Frontal cortex (tissue), 4 donors: ENCODE measurements at places on chromosomes 4 and X. TPM values are rescaled to one million over a fixed set of nuclear protein-coding genes. Genes with fewer than 3 reads are reported as not detected.

FAM47A gene
- not detected for total RNA-seq

GRCh38 chrX:112761242-112762207 is 79.1 kb downstream of the AMOT start:
- DNase-seq: no peak

DNA sequence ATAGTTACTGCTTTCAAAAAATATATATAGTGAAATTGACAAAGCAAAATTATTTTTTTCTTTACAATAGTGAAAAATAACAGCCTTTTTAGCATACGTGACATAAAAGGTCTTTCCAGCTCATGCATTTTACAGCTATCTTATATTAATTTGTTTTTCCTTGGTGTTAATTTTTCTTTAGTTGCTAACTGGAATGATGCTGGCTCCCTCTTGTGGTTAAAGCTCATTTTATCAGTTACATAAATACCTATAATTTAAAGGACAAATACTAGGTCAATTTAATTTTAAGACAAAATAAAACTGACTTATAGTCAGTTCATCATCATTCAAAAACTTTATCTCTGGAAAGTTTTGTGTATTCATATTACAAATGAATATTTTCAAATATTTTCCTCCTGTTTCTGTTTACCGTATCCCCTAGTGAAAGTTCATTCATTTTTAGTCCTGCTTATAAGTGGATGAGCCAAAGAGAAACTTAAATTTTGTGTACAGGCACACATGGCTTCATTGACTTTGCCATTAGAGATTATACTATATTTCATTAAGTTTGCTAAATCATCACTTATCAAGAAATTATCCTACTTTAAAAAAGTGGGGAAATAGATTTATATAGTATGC is 9.9 kb upstream of the ANAPC4 start:
- no peak for DNase-seq

MAGEE1 gene
- total RNA-seq: 16.3 TPM

GRCh38 chr4:3710451-3711182 is 55.6 kb upstream of the ADRA2C start:
- no peak for DNase-seq

CCDC160 gene
- total RNA-seq: 2.0 TPM

CT83 gene
- total RNA-seq: not detected

TGIF2LX gene
- total RNA-seq: not detected

MMRN1 gene
- 2.4 TPM for total RNA-seq
